ENCODE measurements at places on chromosomes 1 and 21.

- no peak for DNase-seq
These were observed 21.5 kb upstream of the FAM43B start for GRCh38 chr1:20530901-20531300.

DNA sequence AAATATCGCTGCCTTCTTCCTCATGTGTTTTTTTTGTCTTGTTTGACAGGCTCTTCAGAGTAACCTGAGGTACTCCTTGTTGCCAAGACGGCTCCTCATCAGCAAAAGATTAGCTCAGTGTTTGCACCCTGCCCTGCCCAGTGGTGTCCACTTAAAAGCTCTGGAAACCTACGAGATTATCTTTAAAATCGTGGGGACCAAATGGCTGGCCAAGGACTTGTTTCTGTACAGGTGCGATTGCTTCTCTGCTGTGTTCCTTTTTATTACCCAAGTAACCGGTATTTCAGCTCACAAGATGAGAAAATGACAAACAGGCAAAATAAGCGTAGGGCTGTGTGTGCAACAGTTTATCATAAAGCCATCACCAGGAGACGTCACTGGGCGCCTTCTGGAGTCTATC, 42.4 kb downstream of the DOP1B start:
- no peak for DNase-seq

GRCh38 chr1:93699503-93700168, 18.0 kb upstream of the BCAR3 start:
- no peak for DNase-seq

- DNase-seq = no peak
These were observed 286.1 kb downstream of the RPS6KC1 start for GRCh38 chr1:213337025-213337678.

- no peak for DNase-seq
These were observed 71.4 kb downstream of the AGPAT3 start for GRCh38 chr21:43936247-43936967.

- DNase-seq = no peak
These were observed 13.6 kb downstream of the LTN1 start for GRCh38 chr21:28979092-28979491.

DNA sequence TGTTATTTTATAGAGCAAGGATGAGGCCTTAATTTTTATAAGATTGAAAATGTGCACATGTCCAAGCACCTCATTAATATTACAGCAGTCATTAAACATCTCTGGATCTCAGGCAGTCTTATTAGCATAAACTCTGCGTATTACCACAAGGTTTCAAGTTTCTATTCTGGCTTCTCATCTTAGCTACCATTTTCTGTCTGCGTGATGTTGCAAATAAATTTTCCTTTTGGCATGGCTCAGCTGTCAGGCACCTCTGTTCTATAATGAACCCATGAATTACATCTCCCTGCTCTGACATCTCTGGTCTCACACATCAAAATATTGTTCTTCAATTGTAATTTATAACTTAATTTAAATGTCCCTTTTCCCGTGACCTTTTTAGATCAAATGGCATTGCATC, 156.5 kb downstream of the SLC45A1 start:
- no peak for DNase-seq

DNA sequence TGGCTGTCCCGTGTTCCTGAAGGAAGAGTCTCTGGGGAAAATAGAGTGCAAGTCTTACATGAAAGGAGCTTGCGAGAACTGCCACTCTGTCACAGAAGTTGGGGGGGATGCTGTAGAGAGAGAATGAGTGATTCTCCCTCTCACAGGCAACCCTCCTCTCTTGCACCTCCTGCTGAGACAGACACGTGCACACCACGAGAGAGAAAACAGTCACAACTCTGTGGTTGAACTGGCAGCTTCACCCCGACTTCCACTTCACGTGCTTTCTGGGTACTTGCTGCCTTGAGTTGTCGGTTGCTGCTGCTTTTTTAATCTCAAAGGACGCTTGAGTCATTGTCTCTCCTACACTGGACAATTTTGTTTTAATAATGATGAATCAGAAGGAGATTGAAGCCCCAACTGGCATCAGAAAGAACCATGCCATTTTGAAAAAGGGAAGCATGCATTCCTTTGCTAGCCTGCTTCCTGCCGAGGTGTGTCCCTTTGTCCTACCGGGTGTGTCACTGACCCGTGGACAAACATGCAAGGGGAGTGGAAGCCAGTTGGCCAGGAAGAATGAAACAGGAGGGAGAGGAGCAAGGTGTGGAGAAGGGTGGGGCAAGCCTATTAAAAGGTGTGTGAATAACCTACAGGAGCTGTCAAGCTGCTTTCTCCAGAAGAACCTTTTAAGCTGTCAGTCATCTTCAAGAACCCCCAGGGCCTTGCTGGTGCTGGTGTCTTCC, 164.2 kb downstream of the CACNA1E start:
- DNase-seq = no peak

- DNase-seq = no peak
These were observed 72.2 kb downstream of the CACHD1 start for GRCh38 chr1:64542118-64542517.

DNA sequence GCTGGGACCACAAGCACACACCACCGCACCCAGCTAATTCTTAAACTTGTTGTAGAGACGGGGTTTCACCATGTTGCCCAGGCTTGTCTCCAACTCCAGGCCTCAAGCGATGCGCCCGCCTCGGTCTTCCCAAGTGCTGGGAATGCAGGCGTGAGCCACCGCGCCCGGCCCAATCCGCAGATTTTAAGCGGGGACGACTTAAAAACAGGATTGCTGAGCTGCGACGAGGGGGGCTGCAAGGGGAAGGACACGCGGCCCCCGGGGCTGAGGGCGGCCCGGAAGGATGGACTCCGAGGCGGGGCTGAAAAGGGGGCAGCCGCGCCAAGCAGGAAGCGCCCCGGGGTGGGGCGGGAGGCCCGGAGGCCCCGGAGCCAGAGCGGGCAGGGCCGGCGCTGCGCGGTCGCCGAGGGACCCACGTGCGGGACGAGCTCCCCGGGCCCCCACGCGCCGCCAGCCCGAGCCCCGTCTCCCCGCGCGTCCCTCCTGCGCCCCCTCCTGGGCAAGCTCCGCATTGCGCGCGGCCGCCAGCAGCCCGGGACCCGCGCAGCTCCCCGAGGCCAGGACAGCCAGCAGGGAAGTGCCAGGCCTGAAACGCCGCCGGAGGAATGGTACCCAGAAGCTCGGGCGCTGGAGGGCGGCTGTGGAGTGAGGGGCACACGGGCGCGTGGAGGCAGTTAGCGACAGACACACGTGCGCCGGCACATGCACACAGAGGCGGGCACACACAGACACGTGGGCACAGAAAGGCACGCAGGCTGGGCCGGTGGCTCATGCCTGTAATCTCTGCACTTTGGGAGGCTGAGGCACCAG, 5.5 kb upstream of the PRKCZ start:
- DNase-seq = peak; percentile 71

- DNase-seq = no peak
These were observed 70.0 kb downstream of the ALG14 start for GRCh38 chr1:95002540-95003432.

DNA sequence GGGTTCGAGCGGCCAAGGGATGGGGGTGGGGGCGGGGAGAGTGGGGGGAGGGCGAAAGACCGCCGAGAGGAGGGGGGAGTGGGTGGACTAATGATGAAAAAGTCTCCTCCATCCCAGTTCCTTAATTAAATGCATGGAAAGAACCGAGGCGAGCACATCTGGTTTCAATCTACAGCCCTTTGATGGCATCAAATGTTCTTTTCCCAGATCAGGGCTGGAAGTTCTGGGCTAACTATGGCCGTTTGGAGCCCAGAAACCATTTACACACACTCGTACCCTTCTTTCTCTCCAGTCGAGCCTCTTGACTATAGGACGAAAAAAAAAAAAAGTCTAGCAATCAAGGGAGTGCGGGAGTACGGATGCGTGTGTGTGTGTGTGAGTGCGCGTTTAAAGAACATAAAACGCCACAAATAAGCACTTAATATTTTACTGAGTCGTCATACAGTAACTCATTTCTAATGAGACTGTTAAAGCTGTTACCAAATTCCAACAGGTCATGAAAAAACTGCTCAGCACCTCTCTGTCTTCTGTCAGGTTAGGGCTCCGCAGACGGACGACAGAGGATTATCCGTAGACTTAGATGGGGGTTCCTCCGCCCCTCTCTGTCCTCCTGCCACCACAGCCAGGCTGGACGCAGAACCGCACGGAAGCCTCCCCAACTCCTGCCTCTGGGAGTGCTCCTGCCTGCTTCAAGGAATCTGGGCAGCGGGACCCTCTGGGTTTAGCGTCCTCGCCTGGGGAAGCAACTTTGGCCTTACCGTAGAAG, 2.1 kb upstream of the PRRX1 start:
- DNase-seq = no peak

GRCh38 chr1:152182431-152182830, 23.4 kb upstream of the RPTN start:
- DNase-seq = peak; percentile 14

- no peak for DNase-seq
These were observed 717 bp downstream of the B4GALT3 start for GRCh38 chr1:161176468-161177111.

DNA sequence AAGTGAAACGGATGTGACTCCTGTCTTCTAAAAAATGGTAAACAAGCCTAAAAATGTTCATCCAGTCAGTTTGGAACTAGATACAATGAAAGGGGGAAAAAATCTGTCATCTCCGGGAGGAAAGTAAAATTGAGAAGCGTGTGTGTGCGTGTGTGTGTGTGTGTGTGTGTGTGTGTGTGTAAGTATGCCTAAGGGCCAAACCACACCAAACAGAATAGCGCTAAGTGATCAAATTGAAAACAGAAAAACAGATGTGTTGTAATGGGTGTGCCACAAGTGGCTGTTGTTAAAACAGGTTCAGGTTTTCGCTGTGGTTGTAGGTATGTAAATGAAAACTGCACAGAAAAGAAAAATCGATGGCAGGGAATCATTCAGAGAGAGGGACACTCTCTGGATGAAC, 106.7 kb downstream of the RNF220 start:
- no peak for DNase-seq

DNA sequence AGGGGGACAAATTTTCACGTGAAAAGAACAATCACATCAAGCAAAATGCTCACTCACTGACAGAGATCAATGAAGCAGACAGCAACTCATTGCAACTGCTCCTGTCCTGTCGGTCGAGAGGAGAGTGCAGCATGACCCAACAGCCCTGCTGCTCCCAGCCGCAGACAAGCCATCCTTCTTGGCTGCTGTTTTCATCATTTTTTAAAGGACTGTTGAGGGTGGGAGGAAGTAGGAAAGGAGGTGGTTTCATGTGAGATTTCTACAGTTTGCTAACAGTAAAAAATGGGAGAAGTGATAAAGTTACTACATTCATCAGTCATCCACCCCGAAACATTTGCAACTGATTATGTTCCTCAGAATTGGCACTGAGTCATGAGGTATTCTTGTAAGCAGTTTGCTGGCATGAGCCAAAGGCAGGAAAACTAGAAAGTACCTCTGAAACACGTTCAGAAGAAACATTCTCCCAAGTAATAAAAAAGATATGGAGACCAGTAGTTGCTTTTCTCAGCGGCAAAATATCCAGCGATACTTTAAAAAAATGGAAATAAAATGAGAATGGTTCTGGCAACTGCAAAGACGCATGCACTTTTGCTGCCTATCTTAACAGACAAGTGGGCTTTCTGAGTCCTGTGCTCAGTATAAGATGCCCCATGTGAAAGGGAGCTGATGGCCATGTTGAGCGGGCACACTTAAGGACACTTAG, 72.0 kb upstream of the CLDN14 start:
- DNase-seq = no peak

GRCh38 chr1:119535381-119535780, 28.4 kb downstream of the HSD3B1 start:
- DNase-seq = no peak

DNA sequence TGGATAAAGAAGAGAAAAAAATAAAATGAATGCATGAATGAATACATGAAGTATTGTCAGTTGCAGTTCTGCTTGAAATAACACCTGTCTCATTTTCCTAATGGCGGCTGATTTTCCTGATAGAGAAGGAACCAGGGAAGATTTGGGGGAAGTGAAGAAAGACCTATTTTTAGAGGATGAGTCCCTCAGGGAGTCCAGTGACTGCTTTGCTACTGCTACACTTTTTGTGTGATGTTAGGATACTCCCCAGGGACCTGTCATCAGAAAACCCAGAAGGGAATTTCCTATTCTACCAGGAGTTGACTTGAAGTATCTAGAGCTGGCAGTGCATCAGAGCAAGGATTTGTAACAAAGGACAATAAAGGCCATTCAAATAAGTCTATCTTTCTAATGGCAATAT, 114.8 kb downstream of the MAB21L3 start:
- DNase-seq = no peak

GRCh38 chr1:51093581-51093980, 8.4 kb upstream of the C1orf185 start:
- DNase-seq = no peak

- DNase-seq = no peak
These were observed 29.9 kb downstream of the EPHA8 start for GRCh38 chr1:22592919-22593790.

GRCh38 chr21:22725436-22725835, 1727.2 kb downstream of the NCAM2 start:
- DNase-seq = no peak

DNA sequence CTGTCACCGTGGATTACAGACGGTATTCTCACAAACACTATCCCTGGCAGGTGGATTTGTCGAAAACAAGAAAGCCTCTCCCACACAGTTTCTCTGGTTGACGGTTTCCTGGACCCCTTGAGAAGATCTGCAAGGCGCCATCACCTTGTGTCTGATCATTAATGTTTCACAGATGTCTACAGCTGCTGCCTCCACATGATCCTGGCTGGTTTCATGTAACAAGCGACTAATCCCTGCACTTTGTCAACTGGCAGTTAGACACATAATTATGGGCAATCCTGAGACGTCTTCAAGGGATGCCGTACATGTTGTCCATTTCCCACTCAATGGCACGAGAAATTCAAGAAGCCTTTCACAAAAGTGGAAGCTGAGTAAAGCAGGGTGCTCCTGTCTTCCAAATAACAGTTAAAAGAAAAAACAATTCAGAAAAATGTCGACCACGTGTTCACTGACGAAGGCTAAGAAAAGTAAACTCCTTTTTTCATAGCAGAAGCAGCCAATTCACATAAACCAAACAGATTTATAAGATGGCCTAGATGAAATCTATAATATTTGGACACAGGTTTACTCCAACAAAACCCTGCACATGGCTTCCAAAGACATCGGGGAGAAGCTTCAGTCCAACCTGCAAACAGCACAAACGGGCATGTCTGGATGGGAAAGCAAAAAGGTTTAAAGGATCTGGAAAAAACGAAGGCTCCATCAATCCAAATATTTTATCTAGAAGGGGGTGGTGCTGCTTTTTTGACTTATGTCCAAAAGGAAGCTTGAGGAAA, 52.2 kb downstream of the CAPZB start:
- DNase-seq = no peak

DNA sequence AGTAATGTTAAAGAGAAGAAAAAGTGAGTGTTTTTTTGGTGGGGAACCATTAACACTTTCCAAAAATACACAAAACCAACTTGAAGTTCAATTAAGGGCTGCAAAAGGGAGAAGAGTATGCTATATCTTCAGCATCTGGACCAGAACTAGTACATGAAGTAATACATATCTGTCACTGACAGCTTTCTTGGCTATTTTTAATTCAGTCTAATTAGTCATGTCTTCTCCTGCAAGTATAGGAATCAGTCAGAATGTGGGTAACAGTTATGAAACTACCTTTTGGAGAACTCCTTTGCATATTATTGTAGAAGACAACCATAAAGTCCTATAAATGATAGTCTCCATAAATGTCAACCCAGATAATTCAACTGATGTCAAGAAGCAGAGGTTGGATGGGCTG, 901.2 kb downstream of the TTLL7 start:
- no peak for DNase-seq

GRCh38 chr1:176416777-176417176, 46.2 kb upstream of the PAPPA2 start:
- DNase-seq = no peak

GRCh38 chr1:170714938-170715337, 51.0 kb downstream of the PRRX1 start:
- DNase-seq = no peak

- DNase-seq = no peak
These were observed 42.5 kb downstream of the ETS2 start for GRCh38 chr21:38848187-38848609.

Data from activated CD4-positive, alpha-beta T cell treated with anti-CD3 and anti-CD28 coated beads, Interleukin-2, amount 10 ng/mL, durations not matched to agents 7 days and 5 days (primary cell).